Activated CD4-positive, alpha-beta T cell treated with anti-CD3 and anti-CD28 coated beads, Interleukin-2, amount 10 ng/mL, durations not matched to agents 24 days and 14 days (primary cell): ENCODE measurements at places on chromosomes 3 and 15. TPM values are rescaled to one million over a fixed set of nuclear protein-coding genes. Genes with fewer than 3 reads are reported as not detected.

GRCh38 chr3:60979461-60980341 is 271.6 kb downstream of the FHIT start:
- H3K4me3 ChIP-seq = no peak overlapping the region
- H3K27me3 ChIP-seq = no peaks in the 10 kb centered on the region
- no peak overlapping the region for H3K27ac ChIP-seq
- H3K4me1 ChIP-seq = peaks cover 3% of the 10 kb centered on the region
- no peaks in the 10 kb centered on the region for H3K36me3 ChIP-seq

GRCh38 chr3:29026286-29026685 is 254.6 kb upstream of the RBMS3 start:
- no peaks in the 10 kb centered on the region for H3K27me3 ChIP-seq
- H3K27ac ChIP-seq = peak overlapping the region; percentile 71
- H3K4me1 ChIP-seq = peaks cover 5% of the 10 kb centered on the region
- DNase-seq = no peak

DNA sequence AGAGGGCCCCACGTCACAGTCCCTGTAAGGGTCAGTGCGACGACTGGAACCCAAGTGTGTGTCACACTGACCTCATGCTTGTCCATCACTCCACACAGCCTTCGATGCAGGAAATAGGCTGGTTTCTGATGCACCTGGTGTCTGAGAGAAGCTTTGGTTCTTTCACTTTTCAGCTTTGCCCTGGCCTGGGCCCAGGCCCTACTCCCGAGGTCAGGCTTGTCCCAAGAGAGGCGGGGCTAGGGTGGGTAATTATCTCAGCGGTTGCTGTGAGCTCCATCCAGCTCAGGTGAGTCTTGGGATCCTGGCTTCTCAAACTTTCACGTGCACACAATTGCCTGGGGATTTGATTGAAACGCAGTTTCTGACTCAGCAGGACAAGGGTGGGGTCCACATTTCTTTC is 19.6 kb upstream of the CHRNB4 start:
- no peak overlapping the region for H3K4me3 ChIP-seq
- H3K27ac ChIP-seq = no peak overlapping the region
- no peak for DNase-seq
- H3K27me3 ChIP-seq = peaks cover 3% of the 10 kb centered on the region

IGF2BP2 gene
- total RNA-seq = 0.64 and 0.89 TPM in 2 replicates

DNA sequence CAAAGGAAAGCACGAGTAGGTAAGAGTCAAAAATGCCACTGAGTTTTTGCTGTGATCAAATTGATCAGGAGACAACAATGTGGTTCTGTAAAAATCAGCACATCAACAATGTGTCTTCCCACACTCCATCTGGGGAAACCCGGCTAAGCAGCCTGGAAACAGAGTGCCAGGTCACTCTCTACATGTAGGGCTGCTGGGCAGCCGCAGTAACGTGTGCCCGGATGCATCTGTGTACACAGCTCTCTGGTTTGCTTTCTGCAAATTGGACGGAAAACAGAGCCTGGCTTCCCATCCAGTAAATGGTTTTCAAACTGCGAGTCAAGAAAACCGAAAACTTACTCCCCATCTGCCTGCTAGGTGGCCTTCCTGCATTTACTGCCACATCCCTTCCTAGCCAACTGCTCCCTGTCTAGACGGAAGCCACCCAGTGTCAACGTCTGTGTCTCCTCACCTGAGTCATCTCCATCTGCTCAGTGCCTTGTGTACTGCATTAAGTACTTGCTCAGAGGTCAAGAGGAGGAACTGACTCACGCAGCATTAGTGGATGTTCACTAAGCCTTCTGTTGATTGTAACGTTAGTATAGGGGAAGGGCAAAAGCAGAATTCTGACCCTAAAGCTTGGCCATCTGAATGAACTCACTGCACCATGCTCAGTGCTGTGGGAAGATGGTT is 124.1 kb downstream of the TJP1 start:
- H3K27ac ChIP-seq = no peak overlapping the region
- H3K4me3 ChIP-seq = no peak overlapping the region
- H3K4me1 ChIP-seq = no peaks in the 10 kb centered on the region
- no peaks in the 10 kb centered on the region for H3K36me3 ChIP-seq
- no peak for DNase-seq
- H3K27me3 ChIP-seq = no peaks in the 10 kb centered on the region

DNA sequence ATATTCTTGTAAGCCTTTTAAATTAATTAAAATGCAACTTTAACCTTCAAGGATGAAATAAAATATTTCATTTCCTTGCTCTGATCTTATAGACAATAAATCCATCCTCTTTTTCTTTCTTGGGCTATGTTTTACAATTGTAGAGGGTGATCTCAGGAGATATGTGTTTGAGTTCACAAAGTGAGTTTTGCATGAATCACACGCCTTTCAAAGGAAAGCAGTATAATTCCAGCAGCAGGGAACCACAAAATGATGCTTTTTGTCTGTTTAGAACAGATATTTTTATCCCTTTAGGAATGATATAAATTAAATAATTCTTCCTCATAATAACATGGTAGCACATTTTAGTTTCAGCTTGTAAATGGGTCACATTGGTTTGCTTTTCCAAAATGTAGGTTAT is 191.2 kb downstream of the SEMA6D start:
- no peak overlapping the region for H3K27ac ChIP-seq
- no peaks in the 10 kb centered on the region for H3K4me1 ChIP-seq
- no peaks in the 10 kb centered on the region for H3K27me3 ChIP-seq

DNA sequence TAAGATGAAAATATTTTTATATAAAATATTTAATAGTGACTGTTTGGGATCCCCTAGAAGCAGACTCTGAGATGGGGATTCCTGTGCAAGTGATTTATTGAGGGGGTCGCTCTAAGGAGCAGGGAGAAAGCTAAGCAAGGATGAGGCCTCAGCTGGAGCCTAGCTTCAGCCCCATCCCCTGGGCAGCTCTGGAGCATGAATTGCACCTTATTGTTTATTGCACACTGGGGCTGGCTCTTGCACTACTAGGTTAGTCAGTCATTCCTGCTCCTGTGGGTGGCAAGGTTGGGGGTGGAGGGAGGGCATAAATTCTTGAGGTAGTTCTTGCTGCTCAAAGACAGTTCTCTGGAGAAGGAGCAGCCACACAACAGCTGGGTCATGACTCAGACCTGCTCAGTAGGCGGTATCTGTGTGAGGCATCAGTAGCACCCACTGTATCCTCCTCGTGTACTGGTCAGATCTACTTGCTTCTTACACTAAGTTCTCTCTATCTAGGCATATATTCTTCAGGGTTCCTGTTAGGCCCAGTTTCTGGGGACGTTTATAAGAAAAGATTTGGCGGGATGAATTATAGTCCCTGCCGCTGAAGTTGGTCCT is 27.2 kb upstream of the TNFSF10 start:
- peak; percentile 87 for DNase-seq
- H3K27me3 ChIP-seq = no peaks in the 10 kb centered on the region
- peak overlapping the region; percentile 82 for H3K27ac ChIP-seq
- peaks cover 58% of the 10 kb centered on the region for H3K4me1 ChIP-seq
- peaks cover 2% of the 10 kb centered on the region for H3K36me3 ChIP-seq

DNA sequence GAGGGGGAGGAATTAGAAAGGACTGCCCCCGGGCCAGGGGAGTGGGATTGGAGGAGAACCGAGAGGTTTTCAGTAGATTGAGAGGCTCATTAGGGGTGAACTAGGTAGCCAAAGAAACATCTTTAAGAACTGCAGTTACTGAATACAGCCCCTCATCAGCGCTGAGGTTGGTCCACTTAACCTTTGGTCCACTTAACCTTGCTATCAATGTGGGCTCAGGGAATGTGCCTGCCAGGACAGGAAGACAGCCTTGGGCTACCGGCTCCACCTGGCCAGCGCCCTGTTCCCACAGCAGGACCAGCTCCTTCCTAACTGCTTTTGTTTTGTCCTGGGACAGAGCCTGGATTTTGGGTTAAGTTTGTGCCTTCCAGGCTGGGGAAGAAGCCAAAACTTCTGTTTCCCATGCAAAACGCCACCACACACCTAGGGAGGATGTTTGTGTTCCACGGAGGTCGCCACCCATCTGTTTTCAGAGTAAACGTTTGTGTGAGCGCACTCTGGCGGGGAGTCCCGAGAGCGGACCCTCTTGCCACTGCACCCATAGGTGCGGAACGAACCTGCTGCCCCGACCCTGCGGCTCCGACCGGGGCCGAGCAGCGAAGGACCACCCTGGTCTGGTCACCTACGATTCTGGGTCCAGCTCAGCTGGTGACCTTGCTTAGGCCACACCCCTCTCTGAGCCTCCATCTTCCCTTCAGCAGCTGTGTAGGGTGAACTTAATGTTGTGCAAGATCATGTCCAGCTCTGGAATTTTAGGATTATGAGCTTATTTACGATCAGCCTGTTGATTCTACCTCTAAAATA is 107.4 kb downstream of the VGLL4 start:
- no peaks in the 10 kb centered on the region for H3K4me1 ChIP-seq
- DNase-seq = no peak
- no peak overlapping the region for H3K4me3 ChIP-seq
- no peaks in the 10 kb centered on the region for H3K36me3 ChIP-seq
- H3K27me3 ChIP-seq = no peaks in the 10 kb centered on the region

SCN5A gene
- not detected in 2 replicates for total RNA-seq

DNA sequence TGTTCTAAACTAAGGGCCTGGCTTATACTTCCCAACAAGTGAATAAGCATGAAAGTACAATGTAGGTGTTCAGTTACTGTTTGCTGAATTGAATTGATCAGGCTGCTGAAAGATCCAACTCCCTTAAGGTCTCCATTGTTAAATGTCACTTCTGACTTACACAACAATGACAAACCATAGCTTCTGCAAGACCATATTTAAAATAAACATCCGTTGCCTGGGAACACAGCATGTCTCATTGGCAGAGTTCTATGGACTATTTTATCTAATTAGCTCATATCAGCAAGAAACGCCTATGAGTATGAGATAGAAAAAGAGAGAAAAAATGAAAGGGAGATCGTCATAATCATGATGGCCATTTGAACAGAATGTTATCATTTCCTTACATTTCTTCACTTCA is 605.4 kb downstream of the FGF12 start:
- H3K4me1 ChIP-seq = no peaks in the 10 kb centered on the region
- H3K27ac ChIP-seq = no peak overlapping the region
- no peak overlapping the region for H3K4me3 ChIP-seq
- no peaks in the 10 kb centered on the region for H3K36me3 ChIP-seq
- DNase-seq = no peak
- H3K27me3 ChIP-seq = no peaks in the 10 kb centered on the region

GRCh38 chr3:192834428-192834827 is 83.2 kb downstream of the MB21D2 start:
- no peak overlapping the region for H3K27ac ChIP-seq
- peaks cover 57% of the 10 kb centered on the region for H3K4me1 ChIP-seq
- no peak for DNase-seq
